Kidney capillary endothelial cell (primary cell): ENCODE measurements at places on chromosomes 1 and 21.

GRCh38 chr1:228786361-228787129, 51.3 kb downstream of the RHOU start:
- DNase-seq, result no peak

- DNase-seq, result no peak
These were observed 149.9 kb upstream of the ZNF648 start for GRCh38 chr1:182211386-182211785.

- DNase-seq, result no peak
These were observed 106.7 kb downstream of the SLC45A1 start for GRCh38 chr1:8424539-8425116.

- no peak for DNase-seq
These were observed 98.9 kb upstream of the SLC2A1 start for GRCh38 chr1:43057567-43057966.

DNA sequence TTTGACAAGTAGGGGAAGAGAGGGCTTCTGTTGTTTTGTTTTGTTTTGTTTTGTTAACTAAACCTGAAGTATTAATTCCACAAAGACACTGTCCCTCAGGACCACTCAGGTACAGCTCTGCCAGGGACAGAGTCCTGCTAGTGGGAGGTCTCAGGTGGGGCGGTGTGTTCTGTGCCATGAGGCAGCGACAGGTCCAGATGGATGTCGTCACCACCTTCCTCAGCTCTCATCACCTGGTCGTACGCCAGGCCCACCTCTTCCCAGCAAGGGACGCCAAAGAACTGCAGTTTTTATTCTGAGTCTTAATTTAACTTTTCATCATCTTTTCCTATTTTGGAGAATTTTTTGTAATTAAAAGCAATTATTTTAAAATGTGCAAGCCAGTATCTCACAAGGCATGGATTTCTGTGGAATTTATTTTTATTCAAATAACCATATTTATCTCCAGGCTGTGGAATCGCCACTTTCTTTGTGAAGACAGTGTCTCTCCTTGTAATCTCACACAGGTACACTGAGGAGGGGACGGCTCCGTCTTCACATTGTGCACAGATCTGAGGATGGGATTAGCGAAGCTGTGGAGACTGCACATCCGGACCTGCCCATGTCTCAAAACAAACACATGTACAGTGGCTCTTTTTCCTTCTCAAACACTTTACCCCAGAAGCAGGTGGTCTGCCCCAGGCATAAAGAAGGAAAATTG, 62.5 kb downstream of the POFUT2 start:
- DNase-seq, result no peak

GRCh38 chr1:67896826-67897225, 63.6 kb upstream of the GNG12 start:
- DNase-seq, result no peak

DNA sequence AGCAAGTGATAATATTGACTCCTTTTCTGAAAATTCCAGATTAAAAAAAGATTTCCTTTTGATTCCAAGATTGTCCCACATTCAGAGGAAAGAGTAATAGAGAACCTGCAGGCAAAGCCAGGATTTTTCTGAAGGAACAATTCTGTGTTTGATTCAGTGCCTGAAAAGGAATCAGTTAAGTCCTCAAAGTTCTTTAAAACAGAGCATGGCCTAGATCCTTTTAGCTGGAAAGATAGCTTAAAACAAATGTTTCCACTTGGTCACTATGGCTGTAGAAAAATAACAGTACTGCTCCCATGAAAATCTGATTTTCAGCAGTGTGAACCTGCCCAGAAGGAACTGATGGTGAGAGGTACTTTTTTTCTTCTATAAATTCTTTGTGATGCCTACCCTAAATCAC, 41.8 kb downstream of the HS2ST1 start:
- no peak for DNase-seq

- peak; percentile 80 for DNase-seq
These were observed 25.3 kb downstream of the SLC30A7 start for GRCh38 chr1:100921110-100921706.

GRCh38 chr1:209395169-209395568, 188.3 kb upstream of the CAMK1G start:
- DNase-seq, result no peak

DNA sequence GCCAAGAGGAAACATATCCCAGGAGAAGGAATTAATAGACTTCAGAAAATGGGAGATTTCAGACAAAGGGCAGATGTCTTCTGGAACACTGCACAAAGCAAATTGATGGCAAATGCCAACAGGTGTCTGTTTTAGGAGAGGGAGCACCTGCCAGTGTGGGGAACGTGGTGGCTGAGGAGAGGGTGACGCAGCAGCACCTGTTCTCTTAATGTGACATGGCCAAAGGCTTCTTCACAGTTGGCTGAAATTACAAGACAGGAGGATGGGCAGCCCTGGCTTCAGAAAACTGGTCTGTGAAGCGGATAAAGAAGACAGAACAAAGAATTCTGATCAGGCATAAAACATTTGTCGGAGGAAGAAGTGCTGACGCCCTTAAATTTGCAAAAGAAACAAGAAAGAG, 178.7 kb upstream of the RUNX1 start:
- DNase-seq, result no peak
